ENCODE measurements at places on chromosomes 11 and 22.

GRCh38 chr11:83661491-83662350, 375.6 kb upstream of the CCDC90B start:
- DNase-seq: no peak

GRCh38 chr11:134511255-134511654, 99.2 kb upstream of the B3GAT1 start:
- DNase-seq: no peak

DNA sequence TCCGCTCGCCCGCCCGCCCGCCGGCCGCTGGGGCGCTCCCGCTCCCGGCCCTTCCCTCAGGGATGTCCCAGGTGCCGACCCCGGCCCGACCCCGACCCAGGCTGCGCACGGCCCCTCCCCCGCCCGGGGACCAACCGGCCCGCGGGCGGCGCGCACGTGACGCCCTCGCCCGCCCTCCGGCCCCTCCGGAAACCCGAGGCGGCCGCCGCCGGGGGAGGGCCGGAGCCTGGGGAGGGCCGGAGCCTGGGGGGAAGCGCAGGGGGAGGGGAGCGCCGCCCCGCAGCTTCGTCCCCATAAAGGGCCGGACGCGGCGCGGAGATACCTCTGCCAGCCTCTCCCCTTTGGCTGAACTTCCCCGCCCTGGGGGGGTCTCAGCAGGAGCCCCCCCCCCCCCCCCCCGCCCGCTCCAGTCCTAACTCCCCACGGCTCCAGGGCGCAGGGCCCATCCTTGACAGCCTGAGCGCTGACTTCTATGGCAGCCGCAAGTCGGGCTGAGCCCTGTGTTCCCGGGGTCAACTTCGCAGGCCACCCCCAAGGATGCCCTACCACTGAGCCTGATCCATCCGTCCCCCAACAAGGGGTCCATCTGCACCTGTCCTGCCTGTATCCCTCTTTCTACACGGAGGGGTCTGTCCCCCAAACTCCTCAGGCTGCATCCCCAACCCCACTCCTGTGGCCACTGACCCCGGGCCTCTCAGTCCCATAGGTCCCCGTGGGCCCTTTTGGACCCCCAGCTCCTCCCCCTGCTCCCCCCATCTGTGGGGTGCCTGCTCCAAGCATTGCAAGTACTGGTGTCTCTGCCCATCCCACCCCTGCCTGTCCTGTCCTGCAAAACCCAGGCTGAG, at the start of gene MAPK12:
Gene MAPK12 (minus strand): TSS at position 69 of the 845 bp plus-strand sequence. CDS start 174 bp downstream, outside the sequence.
- DNase-seq: no peak

DNA sequence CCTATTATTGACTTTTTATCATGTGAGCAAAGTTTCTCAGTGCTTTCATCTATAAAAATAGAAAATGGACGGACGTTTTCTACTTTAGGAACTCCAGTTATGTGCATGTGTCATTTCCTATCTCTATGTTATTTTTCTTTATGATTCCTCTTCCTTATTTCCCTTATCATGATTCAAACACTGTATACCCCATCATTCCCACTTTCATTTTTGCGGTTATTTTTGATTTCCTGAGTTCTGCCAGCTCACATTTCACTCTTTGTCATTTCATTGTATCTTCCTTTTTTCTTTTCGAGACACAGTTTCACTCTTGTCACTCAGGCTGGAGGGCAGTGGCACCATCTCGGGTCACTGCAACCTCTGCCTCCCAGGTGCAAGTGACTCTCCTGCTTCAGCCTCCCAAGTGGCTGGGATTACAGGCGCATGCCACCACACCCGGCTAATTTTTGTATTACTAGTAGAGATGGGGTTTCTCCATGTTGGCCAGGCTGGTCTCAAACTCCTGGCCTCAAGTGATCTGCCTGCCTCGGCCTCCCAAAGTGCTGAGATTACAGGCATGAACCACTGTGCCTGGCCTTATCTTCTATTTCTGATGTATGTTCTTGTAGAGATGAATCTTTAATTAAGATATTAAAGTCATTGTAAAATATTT, 21.5 kb downstream of the C11orf58 start:
- no peak for DNase-seq

Data from activated naive CD4-positive, alpha-beta T cell (primary cell).